ENCODE measurements at places on chromosomes 11 and 22. TPM values are rescaled to one million over a fixed set of nuclear protein-coding genes. Genes with fewer than 3 reads are reported as not detected.

GRCh38 chr11:75323609-75324008 is 27.9 kb downstream of the ARRB1 start:
- H3K36me3 ChIP-seq, result no peaks in the 10 kb centered on the region
- DNase-seq, result no peak
- H3K27ac ChIP-seq, result no peak overlapping the region
- no peak overlapping the region for H3K4me3 ChIP-seq
- H3K4me1 ChIP-seq, result peaks cover 11% of the 10 kb centered on the region
- H3K27me3 ChIP-seq, result no peaks in the 10 kb centered on the region

DNA sequence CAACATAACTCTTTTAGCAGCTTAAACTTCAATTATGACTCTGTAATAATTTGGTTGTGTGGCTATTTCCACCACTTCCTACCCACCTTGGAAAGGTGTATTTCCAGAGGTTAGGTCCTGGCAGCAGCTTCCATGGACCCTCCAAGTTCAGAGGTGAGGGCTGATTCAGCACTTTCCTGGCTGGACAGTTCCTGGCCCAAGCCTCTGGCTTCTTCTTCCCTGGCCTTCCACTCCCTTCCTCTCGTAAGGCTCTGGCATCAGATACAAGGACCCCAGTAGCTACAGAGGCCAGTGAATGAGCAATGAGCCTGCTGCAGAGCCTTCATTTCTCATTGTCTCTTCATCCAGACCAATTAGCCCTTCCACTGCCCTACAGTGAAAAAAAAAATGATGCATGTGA is 98.1 kb upstream of the KIRREL3 start:
- H3K36me3 ChIP-seq, result no peaks in the 10 kb centered on the region
- no peak for DNase-seq
- H3K4me1 ChIP-seq, result no peaks in the 10 kb centered on the region
- H3K27me3 ChIP-seq, result no peaks in the 10 kb centered on the region
- H3K27ac ChIP-seq, result no peak overlapping the region

DNA sequence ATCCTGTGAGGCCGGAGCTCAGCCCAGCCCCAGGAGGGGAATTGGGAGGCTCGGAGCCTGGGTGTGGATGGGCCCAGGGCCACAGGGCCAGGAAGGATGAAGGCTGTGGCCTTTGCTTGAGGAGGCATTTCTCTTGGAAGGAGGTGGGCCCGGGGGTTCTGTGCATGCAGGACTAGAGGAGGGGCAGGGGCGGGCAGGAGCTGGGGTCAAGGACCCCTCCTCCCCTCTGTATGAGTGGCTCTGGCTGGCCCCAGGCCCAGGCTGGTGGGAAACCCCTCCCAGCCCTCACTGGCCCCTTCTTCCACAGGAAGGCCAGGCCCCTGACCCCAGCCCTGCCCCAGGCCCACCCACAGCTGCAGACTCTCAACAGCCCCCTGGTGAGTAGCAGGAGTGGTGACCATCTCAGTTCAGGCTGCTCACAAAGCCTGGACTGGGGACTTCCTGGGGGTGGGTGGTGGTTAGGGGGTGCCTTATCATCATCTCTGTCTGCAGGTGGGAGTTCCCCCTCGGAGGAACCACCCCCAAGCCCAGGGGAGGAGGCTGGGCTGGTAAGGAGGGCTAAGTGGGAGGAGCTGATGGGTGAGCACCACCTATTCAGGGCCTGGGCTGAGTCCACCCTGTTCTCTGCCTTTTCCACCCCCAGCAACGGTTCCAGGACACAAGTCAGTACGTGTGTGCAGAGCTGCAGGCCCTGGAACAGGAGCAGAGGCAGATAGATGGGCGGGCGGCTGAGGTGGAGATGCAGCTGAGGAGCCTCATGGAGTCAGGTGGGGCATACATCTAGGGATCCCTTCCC is 6.0 kb downstream of the KCNK7 start:
- no peaks in the 10 kb centered on the region for H3K27me3 ChIP-seq
- no peaks in the 10 kb centered on the region for H3K4me1 ChIP-seq
- H3K4me3 ChIP-seq, result no peak overlapping the region

The CDC45 gene
- polyA plus RNA-seq, result 26.4 TPM

The DTX4 gene
- 0.02 TPM for polyA plus RNA-seq

GRCh38 chr11:1074244-1075221 is at the start of gene MUC2:
MUC2 (plus strand) TSS chr11:1074874.
- no peaks in the 10 kb centered on the region for H3K4me1 ChIP-seq
- no peaks in the 10 kb centered on the region for H3K27me3 ChIP-seq
- no peak within 1 kb of the TSS for H3K27ac ChIP-seq
- DNase-seq, result no peak
- no peak within 1 kb of the TSS for H3K4me3 ChIP-seq

GRCh38 chr22:22836635-22837034 is 51.0 kb upstream of the IGLL5 start:
- H3K4me3 ChIP-seq, result no peak overlapping the region
- peaks cover 3% of the 10 kb centered on the region for H3K4me1 ChIP-seq
- H3K27me3 ChIP-seq, result no peaks in the 10 kb centered on the region
- DNase-seq, result no peak

The OR51T1 gene
- polyA plus RNA-seq, result not detected

The SLC22A25 gene
- polyA plus RNA-seq, result not detected
